Islet precursor cell (in vitro differentiated cells): ENCODE measurements at places on chromosomes 5 and 9.
A peak's percentile ranks its signal among the peaks of the same experiment; 100 is the strongest.

DNA sequence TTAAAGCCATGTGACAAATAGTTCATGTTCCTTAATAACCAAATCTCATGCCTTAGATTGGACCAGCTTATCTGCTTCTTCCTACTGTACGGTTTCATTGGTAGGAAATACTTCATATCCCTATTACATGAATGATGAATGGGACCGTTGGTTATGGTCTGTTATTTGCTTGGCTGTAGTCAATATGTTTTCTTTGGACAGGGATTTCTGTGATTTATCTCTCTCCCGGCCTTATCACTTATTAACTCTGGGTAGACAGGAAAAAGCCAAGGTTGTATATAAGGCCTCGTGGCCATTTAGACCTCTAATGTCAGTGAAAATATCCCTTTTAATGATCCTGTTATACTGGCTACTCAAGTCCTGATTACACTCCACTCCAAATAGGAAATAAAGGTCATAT lies 330.6 kb downstream of the EBF1 start:
- DNase-seq = no peak

DNA sequence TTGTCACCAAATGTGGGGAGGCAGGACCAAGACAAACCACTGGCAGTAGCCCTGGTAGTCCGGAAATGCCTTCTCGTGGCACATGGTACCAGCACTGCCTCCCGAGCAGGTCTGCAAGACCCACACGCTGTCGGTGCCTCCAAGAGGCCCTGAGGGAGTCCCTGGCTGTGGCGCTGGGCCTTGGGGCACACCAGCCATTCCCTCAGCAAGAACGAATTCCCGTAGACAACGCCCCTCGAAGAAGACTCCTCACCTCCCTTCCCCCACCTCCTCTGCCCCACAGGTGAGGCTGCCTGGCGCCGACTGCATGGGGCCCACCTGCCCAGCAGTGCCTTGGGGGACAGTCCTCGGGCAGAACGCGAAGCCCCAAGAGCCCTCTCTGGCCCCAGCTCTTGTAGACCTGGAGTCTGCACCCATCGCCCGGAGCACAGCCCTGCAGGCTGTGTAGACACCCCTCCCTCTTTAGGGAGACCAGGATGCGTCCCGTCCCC lies 56.0 kb downstream of the EXD3 start:
- DNase-seq = peak; percentile 46

DNA sequence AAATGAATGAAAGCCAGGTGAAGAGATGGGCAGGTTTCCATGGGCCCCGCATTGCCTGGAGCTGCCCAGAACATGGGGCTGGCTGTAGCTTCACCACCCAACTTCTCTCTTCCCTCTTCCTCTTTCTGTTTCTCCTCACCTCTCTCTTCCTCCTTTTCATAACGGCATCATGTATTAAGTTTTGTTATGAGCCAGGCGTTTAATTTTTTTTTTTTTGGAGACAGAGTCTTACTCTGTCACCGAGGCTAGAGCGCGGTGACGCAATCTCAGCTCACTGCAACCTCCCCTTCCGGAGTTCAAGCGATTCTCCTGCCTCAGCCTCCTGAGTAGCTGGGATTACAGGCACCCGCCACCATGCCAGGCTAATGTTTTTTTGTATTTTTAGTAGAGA lies 13.0 kb upstream of the SPINK4 start:
- no peak for DNase-seq

GRCh38 chr9:137745541-137745991 lies 126.8 kb downstream of the EHMT1 start:
- DNase-seq = peak; percentile 91

DNA sequence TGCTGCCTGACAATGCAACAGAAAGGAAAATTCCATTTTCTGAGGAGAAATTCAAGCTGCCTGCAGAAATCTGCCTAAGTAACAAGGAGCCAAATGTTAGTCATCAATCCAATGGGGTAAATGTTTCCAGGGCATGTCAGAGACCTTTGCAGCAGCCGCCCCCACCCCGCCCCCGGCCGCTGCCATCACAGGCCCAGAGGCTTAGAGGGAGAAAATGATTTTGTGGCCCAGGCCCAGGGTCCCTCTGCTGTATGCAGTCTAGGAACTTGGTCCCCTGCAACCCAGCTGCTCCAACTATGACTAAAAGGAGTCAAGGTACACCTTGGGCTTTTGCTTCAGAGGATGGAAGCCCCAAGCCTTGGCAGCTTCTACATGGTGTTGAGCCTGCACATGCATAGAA lies 45.0 kb downstream of the VLDLR start:
- DNase-seq = no peak

GRCh38 chr5:6827526-6828219 lies 114.4 kb downstream of the TENT4A start:
- DNase-seq = no peak

- peak; percentile 54 for DNase-seq
These were observed 113.1 kb downstream of the PSD2 start for GRCh38 chr5:139908749-139909148.

DNA sequence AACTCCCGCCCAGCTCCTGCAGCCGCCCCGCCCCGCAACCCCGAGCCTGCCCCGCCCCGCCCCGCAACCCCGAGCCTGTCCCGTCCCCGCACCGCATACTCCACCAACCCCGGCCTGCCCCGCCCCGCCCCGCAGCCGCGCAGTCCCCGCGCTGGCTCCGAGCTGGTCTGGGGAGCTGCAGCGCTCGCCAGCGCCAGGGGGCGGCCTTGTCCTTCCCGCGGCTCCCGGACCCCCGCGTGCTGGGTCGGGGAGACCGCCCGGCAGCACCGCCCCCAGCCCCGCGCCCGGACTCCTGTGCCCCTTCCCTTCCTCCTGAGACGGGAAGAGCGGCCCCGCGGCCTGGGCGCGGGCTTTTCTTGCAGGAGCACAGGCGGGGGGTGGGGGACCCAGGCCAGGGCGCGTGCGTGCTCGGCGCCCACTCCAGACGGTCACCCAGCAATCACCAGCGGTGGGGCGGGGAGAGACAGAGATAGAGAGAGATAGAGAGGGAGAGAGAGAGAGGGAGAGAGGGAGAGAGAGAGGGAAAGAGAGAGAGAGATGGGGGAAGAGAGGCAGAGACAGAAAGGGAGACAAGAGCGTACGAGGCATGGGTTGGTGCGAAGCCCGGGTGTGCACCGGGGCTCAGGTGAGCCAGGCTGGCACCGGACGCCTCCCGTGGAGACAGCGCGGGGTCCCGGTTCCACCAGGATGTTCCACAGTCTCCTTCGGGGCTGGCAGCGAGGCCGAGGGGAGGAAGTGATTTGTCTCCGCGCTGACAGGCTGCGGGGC lies 14.7 kb upstream of the TMEM250 start:
- peak; percentile 80 for DNase-seq

DNA sequence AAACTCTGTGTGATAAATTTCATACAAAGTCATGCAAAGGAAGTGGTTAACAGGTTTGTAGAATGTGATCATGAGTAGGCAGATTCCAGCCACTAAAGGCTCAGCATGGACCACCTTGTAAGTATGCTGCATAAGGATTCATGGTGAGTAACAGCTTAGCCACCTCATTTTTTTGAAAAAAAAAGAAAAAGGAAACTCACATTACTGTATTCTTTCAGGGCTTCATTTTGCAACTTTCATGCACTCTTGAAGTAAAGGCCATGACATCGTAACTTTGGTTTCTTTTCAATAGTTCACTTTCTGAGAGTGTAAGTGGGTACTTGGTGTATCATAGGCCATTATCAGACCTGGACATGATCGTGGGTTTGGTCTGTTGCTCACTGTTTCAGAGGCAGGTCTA lies 175.1 kb downstream of the PCSK1 start:
- no peak for DNase-seq

GRCh38 chr9:113492343-113493202 lies 29.0 kb downstream of the RGS3 start:
- no peak for DNase-seq

DNA sequence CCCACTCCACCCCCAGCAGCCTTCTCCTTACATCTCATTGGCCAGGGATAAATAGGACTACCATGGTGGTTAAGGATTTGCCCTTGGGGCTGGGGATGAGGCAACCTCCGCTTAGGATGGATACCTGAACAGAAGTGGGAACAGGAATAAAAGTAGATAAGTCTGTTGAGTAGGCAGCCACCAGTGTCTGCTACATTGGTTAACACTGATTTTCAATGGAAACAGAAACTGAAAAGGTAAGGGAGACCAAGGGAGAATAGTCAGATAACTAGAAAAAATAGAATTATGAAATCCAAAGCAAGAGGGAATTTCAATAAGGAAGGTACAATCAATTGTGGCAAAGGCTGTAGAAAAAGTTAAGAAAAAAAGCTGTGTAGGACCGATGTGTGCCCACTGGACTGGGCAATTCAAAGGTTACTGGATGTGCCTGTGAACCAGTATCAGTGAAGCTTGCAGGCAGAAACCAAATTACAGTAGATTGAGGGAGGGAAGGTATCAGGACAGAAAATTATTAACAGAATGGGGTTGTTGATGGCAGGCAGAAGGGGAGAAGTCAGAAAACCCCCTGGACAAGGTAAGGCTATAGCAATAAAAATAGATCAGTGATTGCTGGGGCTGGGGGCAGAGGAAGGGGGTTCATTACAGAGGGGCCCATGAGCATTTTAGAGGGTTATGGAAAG lies 48.7 kb downstream of the DNAJC21 start:
- DNase-seq = no peak

DNA sequence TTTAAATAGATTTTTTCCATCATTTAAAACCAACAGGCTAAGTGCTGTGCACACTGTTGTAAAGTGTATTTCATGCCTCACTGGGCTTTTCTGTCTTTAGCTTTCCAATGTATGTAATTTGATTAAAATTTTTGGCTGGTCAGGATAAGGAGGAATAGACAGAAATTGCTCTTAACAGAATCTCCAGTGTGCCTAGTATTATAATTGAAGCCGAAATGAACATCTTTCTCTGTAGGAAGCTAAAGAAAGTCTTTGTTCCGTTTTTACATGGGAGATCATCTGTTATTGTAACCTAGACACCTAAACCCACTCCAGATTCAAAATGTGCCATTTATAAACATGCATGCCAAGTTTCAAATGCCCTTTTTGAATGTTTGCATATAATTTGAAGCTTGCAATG lies 54.5 kb upstream of the SMIM15 start:
- DNase-seq = no peak

DNA sequence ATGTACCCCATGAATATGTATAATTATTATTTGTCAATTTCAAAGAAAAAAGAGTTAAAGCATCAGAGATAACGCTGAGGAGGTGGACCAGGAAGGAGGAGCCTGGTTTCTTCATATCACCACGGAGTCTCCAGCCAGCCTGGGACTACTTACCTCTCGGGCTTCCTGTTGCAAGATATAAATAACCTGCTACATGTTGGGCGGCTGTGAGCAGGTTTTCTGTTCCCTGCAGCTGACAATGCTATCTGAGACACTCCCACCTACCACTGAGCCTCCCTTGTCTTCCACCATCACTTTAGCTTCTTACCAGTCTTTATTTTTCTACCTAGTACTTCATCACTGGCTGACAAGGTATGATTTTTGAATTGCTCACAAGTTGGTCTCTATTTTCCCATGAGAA lies 102.7 kb upstream of the CPEB4 start:
- DNase-seq = no peak

DNA sequence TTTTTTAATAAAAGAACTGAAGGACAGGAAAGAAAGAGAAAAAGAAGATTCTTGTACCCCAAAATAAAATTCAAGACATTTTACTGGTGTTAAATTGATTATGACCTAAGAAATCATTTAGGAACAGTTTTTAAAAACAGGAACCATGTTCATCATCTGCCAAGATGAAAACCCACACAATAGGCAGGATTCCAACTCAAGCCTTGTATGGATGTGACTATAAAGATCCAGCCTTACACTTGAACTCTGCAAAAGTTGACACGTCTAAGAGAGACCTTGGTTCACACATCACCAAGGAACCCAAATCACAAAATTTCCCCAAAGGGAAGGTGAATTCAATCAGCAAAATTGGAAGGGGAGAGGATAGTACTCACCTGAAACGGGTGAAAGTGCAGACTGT lies 82.6 kb downstream of the SMIM23 start:
- no peak for DNase-seq

DNA sequence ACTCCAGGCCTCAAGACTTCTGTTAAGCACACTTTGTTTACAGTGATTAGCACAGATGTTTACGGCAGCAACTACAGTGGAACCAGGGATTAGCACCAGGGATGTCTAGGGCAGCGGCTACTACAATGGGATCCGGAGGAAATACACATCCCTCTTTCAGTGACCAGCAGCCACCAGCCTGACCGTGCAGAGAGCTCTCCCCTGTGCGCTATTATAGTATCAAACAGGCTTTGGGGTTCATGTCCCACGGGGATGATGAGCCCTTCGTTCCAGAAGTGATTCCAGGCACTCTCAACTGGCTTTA lies 21.5 kb downstream of the GFPT2 start:
- DNase-seq = peak; percentile 82

GRCh38 chr5:85681871-85682270 lies 935.9 kb upstream of the COX7C start:
- DNase-seq = no peak

GRCh38 chr5:136000932-136001331 lies 27.9 kb upstream of the TGFBI start:
- no peak for DNase-seq

DNA sequence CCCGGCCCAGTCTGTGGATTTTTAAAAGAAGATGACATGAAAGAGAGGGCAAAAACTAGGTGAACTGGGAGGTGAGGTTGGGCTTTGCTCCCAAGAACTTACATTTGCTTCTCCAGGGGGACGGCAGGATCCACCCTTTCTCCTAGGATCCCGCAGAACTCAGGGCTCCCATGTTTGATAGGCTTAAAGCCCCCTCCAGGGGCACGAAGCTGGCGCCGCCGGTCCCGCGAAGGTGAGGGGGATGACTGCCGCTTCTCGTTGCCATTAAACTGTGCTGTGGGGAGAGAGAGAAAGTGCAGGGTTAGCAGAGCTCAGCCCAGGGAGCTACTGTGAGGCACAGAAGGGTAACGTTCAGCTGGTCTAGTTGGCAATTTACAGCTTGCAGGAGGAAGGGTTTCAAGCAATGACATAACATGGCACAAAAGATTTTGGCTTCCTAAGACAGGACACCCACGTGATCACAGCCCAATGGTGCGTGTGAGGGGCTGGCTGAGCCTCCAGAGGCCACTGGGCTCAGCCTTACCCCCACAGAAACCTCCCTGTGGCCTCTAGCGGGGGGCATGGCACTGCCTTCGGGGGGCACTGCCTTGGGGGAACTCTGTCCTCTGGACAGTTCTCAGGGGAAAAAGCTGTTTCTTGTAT lies 52.0 kb upstream of the SLC25A51 start:
- DNase-seq = no peak

DNA sequence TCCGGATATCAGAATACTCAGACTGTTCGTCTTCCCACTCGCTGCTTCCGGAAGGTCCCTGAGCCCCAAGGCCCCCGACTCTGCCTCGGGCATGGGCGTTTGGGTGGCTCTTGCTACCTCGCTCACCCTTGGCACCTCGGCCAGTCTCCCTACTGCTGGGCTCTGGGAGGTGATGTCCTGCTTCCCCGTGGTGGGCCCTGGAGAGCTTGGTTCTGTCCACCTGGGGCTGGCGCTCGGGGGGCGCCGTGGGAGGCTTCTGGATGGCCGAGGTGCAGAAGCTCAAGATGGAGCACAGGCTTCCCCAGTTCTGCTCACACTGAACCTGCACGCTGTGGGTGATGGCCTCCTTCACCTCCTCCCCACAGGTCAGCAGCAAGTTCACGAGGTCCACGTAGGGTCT lies 10.4 kb downstream of the STC2 start:
- DNase-seq = no peak

GRCh38 chr5:131973089-131973712 lies 27.7 kb upstream of the MEIKIN start:
- DNase-seq = peak; percentile 45
